ENCODE measurements at places on chromosomes 11 and 22.

DNA sequence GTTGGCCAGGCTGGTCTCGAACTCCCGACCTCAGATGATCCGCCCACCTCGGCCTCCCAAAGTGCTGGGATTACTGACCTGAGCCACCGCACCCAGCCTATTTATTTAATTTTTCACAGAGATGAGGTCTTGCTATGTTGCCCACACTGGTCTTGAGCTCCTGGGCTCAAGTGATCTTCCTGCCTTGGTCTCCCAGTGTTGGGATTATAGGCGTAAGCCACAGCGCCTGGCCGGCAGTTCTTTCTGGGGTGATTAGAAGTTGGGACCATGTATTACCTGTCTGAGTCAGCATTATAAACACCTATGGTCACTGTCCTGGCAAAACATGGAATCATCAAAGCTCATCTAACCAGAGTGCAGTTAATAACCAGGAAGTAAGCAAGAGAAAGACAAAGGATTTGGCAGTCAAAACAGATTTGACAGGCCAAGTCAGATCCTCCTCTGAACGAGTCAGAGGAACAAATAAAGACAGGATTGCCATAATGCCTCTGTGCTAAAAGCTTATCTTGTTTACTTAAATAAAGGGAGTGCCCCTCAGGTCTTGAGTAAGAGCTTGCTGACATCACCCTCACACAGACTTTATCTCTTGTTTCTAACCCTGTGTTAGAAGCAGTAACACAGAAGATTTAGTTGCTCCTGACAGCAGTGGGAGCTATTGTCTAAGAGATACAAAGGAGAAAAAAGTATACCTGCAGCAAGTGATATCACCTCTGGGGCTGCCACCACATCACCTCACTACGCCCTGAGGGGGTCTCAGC lies 3.7 kb downstream of the SERPIND1 start:
- no peak for DNase-seq

DNA sequence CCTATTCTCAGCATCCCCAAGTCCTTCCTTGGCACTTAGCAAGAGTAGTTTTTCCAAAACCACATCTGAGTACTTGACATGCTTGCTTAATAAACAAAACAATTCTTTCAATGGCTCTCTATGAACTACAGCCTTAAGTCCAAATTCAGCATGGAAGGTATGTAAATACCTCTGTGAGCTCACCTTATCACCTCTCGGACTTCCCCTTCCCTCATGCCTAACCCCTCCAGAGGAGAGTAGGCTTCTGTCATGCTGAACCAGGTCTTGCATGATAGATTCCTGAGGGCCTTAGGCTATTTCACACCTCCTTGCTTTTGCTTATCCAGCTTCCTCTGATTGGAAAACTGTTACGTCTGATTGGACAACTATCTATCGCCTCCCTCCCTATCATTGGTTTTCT lies 312.9 kb upstream of the CCDC90B start:
- no peak for DNase-seq

DNA sequence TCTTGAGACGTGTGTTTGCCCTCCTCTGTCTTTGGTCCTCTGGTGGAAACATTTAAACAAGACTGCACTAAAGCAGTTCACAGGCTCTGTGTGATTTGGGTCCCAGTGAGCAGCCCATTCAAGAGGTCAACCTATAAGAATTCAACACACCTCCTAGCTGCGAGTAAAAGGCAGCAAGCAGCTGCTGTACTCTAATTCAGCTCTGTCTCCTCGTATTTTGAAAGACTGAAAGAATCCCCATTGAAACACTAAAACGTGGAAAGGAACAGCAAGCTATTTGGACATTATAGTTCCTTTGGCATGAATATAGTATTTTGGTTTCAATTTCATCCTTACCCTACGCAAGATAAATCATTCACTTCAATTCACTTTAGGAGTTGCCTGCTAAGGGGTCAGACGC lies 1046.7 kb downstream of the DLG2 start:
- DNase-seq: no peak

- no peak for DNase-seq
Measured at GRCh38 chr22:44818727-44819126, 66.4 kb downstream of the ARHGAP8 start.

DNA sequence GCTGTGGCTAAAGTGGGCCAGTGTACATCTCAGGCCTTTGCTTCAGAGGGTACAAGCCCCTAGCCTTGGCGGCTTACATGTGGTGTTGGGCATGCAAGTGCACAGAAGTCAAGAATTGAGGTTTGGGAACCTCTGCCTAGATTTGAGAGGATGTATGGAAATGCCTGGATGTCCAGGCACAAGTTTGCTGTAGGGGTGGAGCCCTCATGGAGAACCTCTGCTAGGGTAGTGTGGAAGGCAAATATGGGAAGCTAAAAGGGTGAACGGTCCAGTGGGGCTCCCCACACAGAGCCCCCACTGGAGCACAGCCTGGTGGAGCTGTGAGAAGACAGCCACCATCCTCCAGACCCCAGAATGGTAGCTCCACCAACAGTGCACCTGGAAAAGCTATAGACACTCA lies 28.5 kb upstream of the PGR start:
- DNase-seq: no peak

GRCh38 chr22:46754110-46754799 lies 8.2 kb upstream of the TBC1D22A start:
- DNase-seq: no peak

DNA sequence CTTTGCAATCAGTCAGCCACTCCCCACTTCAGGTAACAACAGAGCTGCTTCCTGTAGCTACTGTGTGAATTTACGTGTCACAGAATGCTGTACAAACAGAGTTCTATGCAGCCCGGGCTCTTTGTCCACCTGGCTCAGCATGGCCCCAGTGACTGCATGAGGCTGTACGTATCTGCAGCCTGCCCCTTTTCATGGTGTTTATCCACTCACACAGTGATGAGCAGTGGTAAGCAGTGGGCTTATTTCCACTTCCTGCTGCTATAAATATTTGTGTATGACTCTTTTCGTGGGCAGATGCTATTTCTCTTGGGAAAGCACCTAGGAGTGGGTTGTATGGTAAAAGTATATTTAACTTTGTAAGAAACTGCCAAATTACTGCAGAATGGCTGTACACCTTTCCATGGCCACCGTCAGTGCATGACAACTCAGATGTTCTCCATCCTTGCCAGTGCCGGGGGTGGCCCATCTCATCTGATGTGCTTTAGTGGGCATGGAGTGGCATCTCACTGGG lies 43.3 kb downstream of the MYEOV start:
- DNase-seq: no peak

GRCh38 chr22:20519558-20519957 lies 12.1 kb downstream of the MED15 start:
- DNase-seq: no peak

DNA sequence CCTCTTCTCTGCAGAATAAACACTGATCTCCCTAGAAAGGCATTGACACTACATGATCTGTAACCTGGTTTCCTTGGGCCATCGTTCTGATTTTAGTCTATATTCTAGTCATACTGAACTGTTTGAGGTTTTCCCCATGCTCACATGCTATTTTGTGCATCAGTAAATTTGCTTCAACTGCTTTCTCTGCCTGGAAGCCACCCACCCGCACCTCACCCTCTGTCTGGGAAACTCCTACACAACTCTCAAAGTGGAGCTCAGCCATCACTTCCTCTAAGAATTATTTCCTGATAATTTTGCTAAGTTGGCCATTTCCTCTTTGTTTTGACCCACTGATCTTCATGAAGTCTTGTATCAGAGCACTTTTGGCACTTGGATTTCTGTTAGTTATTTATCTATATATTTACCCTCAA lies 36.1 kb downstream of the MMP20 start:
- no peak for DNase-seq

GRCh38 chr11:123065621-123066020 lies 3.7 kb upstream of the HSPA8 start:
- DNase-seq: no peak

- DNase-seq: no peak
Measured at GRCh38 chr11:116499396-116500003, 273.3 kb downstream of the BUD13 start.

DNA sequence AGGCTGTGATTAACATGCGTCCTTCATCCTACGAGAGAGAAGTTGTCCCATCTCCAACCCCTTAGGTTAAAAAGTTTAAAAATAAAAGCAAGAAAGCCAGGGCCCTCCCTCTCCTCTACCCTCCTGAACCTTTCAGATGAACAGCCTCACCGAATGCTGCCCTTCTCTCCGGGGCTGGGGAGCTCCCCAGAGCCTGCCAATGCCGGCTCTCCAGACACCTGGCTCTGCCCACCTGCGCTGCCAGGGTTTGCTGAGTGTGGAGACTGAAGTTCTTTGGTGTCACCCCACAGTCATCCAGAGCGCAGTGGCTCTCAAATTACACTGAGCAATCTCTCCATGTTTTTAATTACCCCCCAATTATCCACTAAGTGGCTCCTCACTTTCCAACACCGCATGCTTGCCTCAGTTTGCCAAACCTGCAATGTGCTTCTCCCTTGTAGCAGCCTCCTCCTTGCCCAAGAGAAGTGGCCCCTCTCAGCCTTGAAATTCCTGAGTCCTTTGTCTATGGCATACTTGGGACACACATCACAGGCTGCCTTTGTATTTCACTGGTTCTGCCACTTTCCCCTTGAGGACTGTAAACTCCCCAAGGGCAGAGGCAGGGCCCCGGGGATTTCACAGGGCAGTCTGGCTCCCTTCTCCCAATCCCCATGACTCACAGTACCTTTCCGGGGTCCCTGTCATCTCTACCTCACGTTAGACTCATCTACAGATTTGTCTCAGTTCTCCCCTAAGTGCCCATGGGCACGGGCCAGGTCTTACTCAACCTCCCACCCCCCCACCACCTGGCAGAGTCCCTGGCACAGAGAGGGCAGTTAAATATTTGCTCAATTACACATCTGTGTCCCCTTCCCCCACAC lies 2.0 kb downstream of the MYH9 start:
- DNase-seq: no peak

GRCh38 chr11:117705866-117706265 lies 91.2 kb downstream of the DSCAML1 start:
- no peak for DNase-seq

DNA sequence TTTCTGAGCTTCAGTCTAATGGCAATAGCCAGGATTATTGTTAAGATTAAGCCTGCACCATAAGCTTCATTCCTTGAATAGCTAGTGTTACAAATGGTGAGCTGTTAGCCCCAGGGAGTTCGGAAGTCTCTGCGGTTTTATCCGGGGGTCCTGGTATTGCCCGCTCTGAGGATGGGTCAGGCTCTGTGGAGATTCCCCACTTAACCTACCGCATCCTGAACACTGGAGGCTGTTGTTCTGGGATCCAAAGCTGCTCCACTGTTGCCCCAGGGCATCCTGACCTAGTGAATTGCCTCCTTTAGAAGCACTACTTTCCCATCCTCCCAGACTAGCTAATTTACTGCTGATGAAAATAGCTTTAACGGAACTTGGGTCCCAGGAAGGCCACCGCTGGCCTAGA lies 14.5 kb upstream of the PEX26 start:
- no peak for DNase-seq

GRCh38 chr11:2981130-2981529 lies 11.0 kb downstream of the NAP1L4 start:
- no peak for DNase-seq

- no peak for DNase-seq
Measured at GRCh38 chr11:14819596-14819995, 72.4 kb downstream of the CYP2R1 start.

GRCh38 chr11:132078264-132079076 lies 708.1 kb downstream of the NTM start:
- no peak for DNase-seq

GRCh38 chr11:12706545-12707499 lies 32.6 kb downstream of the TEAD1 start:
- DNase-seq: peak; percentile 31

DNA sequence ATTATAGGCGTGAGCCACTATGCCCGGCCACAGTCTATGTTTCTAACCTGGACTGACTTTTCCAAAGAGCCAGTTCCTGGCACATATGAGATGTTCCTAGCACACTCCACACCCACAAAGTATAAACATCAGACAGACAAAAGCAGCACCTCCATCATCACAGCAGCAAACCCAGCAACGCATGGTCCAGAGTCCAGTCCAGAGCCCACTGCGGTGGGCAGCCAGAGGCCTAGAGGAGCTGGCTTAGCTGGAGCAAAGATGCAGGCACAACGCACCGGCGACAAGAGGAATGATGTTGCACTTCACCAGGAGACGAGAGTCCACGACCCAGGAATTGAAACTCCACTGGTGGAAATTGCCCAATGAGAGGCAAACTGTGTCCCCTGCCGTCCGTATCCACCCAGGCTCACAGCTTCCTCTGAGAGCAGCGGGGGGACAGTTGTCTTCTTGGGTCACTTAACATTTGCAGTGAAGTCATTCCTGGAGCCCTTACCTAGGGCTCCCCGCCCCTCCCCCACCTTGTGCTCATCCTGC lies 36.6 kb downstream of the RPS6KA4 start:
- no peak for DNase-seq

- DNase-seq: no peak
Measured at GRCh38 chr11:111363985-111364384, 15.1 kb downstream of the POU2AF1 start.

GRCh38 chr11:130315354-130315970 lies 745 bp upstream of the ZBTB44 start:
- DNase-seq: no peak

DNA sequence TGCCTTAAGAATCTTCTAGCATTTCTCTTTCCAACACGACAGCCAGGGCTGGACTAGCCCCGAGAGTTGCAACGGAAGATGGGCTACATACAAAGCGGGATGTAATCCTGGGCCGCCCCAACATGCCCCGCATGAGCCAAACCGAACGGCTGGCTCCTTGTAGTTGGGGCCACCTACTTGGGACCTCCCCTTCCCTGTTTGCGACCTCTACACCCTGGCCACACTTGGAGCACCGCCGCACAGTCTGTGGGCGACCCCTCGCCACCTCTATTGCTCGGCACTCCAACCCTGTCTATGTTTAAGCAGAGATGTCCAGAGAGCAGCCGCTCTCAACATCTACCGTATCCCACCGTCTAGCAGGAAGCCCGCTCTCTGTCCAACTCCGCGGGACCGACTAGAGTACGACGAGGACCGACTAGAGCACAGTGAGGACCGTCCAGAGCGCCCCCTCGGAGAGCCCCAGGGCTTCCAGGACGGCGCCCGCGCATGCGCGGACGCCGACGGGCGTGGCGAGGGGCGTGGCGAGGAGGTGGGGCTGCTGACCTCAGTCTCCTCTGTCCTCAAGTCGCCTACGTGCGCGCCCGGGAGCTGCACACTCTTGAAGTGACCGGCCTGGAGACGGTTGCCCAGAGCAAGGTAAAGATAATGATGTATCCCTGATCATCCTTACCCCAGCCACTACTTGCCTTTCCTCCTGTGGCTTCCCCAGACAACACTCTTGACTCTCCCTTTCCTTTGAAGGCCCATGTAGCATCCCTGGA lies 32.3 kb downstream of the NEAT1 start:
- no peak for DNase-seq

GRCh38 chr22:50727678-50728522 lies 10.1 kb upstream of the ACR start:
- no peak for DNase-seq

DNA sequence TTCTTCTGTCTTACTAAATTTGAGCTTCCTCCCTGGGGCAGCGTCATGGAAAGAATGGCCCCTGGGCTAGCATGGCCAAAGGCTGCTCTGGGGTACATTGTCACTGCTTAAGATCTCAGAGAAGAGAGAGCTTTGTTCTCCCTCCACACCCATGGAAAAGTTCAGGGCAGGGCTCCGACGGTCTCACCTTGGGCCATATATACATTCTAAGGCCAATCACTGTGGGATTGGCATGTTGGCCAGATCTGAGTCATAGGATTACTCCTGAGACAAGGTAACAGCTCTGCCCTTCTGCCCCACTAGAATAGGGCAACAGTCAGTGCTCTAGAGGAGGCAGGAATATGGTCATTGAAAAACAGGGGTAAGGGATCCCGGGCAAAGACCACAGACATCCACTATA lies 56.2 kb downstream of the BUD13 start:
- DNase-seq: no peak

Data from NCI-H1417 treated with DMSO at 0.1 percent for 48 hours (cell line).